Left lobe of liver (tissue), 2 donors: ENCODE measurements at places on chromosomes 11 and 22. TPM values are rescaled to one million over a fixed set of nuclear protein-coding genes. Genes with fewer than 3 reads are reported as not detected.

ESAM gene
- 10.5 TPM for total RNA-seq

DRD4 gene
- total RNA-seq = 0.68 TPM

CNGA4 gene
- not detected for total RNA-seq

NXPE2 gene
- not detected for total RNA-seq

SCN3B gene
- total RNA-seq = not detected

- no peak for DNase-seq
Observed at GRCh38 chr11:34266090-34266912, 91.5 kb downstream of the ABTB2 start.

- no peak for DNase-seq
Observed at GRCh38 chr22:20741634-20742581, 32.0 kb upstream of the SERPIND1 start.

DNA sequence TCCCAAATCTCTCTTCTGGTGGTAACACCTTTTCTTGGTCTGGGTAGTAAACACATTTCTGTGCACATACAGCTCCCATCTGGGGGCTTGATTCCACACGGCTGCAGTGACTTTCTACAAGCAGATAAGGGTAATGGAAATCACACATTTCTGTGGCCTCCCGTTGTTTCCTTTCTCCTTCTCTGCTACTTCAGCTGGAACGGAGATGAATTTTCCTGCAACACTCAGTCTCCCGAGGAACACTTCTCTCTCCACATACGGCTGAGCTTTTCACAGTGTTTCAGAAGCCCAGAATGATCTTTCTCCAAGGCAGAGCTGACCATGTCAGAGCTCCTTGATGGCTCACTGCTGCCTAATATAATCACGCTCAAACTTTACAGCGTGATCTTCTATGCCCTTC lies 364.3 kb upstream of the NARS2 start:
- no peak for DNase-seq

DNA sequence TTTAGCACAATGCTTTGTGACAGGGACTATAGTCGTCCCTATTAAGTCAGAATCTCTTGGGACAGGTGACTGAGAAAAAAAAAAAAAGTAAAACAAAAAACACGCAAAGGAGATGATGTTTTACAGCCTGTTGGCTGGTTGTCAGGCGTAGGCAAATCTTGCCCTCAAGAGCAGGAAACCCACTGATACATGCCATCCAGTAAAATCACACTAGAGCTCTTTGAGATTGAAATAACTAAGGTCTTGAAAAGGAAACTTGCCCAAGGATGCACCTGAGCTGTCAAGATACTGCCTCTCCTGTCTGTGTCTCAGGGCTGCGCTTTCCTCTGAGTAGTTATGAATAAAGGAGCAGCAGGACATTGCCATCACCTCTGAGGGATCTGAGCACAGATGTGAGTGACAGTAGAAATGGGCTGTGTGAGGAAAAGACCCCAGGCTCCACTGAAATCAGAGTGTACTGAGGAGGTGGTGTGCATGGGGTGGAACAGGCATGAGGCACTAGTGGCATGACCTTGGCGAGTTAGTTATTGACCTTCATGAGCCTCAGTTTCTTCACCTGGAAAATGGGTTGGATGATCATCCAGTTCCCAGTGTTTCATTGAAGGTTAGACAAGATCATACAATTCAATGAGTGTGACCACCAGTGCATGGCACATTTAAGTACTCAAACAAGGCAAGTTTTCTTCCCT lies 23.3 kb downstream of the MICAL2 start:
- DNase-seq = no peak

DNA sequence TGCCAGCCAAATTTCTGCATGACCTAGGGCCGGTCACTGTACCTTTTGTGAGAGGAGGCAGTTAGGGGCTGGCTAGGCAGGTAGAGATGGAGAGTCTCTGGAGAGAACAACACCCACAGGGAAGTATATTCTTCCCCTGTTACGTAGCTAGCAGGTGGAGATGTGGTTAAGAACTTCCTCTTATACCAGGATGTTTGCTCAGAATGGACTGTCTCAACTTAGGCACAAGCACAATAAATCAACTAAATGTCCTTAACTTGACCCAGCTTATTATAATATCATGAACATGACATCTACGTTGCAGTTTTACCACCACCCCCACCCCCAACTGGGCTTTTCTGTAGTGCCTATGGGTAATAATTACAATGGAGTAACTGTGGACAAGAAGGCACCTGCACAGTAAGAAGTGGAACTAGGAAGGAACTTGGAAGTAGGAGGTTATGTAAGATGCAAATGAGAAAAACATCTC lies 60.7 kb upstream of the MPEG1 start:
- no peak for DNase-seq

- DNase-seq = no peak
Observed at GRCh38 chr11:59669611-59670009, 773 bp upstream of the PATL1 start.

GRCh38 chr22:32158712-32159533 lies at the start of gene C22orf42:
Gene C22orf42 (minus strand): TSS chr22:32159303. CDS start chr22:32159215, 88 bp downstream.
- no peak for DNase-seq

GRCh38 chr11:101880222-101880621 lies 34.6 kb upstream of the CEP126 start:
- no peak for DNase-seq

- no peak for DNase-seq
Observed at GRCh38 chr11:1453611-1454034, 33.0 kb downstream of the MOB2 start.

GRCh38 chr22:24001314-24001713 lies 3.9 kb downstream of the GSTT4 start:
- DNase-seq = no peak

- no peak for DNase-seq
Observed at GRCh38 chr11:86464509-86465221, 90.0 kb downstream of the CCDC81 start.

DNA sequence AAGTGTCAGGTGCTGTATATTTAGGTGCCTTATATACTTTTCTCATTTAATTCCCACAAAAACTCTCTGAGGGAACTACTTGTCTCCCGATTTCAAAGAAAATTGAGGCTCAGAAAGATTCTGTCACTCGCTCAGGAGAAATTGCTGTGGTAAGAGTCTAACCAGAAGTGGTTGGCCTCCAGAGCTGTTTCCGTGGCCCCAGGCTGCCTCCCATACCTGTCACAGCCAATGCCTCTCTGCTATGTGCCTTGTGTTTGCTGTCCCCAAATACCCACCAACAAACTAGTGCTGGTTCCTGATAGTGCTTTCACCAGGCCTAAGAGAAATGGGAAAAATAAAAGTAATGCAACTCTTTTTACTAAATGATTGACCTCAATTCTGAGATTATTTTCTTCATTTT lies 21.0 kb upstream of the TMEM86A start:
- no peak for DNase-seq

DNA sequence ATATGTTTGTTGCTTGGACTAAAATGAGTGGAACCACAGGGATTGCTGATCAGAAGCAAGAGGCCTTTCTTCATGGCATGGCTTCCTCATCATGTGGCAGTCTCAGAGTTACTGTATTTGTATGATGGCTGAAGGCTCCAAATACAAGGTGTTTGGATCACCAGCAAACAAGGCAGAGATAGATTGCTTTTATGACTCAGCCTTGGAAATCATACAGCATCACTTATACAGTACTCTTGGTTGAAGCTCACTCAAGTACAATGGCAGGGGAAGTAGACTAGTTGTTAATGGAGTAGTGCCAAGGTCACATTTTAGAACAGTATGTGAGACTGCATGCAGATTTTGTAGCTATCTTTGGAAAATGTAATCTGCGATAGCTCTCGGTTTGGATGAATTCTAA lies 16.6 kb downstream of the CAPRIN1 start:
- no peak for DNase-seq

- DNase-seq = no peak
Observed at GRCh38 chr11:121839781-121840180, 276.2 kb downstream of the BLID start.

DNA sequence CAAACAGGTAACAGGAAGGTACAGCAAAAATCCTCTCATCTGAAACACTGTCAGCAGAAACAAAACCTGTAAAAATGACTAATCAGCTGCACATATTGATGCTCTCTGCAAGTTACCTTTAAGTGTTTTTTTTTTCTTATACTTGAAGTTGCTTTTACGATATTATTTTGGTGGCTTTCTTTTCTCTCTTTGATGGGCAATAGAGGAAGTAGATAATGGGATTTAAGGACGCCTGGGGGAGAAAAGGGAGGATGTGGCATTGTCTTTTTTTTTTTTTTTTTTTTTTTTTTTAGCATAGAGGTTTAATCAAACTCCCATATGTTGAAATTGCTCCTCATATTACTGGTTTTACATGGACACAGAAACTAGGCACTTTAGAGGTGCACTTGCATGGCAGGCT lies 11.4 kb upstream of the ADSL start:
- no peak for DNase-seq
